ENCODE measurements at places on chromosomes 12 and 14.

GRCh38 chr12:82057770-82058169, 298.6 kb upstream of the PPFIA2 start:
- no peak for DNase-seq

GRCh38 chr14:101774006-101774795, 12.7 kb downstream of the PPP2R5C start:
- no peak for DNase-seq

DNA sequence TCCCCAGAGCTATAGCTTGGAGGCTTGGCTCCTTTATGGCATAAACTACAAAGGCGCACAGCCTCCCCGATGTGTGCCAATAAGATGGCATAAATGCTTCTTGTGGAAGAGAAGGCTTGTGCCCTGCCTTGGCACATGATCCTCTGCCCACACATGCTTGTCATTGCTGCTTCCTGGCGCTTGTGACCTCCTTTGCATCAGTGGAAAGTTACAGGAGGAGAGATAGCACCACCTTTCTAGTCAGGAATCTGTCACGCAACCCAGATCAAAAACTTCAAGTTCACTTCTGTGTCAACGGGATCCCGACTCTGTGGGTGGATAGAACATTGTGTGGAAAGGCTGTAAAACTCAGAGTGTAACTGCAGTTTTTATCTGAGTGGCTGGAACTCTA, 183.8 kb upstream of the HIF1A start:
- no peak for DNase-seq

DNA sequence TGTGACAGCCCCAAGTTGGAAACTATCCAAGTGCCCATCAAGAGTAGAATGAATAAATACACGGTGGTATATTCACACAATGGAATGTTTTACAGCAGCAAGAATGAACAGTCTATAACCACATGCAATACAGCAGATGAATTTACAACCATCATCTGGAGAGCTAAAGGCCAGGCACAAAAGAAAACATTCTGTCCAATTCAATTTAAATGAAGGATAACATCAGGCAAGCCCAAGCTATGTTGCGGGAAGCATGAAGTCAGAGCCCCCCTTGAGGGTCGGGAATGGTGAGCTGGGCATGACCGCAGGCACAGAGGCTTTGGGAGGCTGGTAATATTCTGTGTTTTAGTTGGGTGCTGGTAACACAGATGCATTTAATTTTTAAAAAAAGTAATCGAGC, 76.0 kb downstream of the SYNE3 start:
- no peak for DNase-seq

GRCh38 chr14:103544388-103545218, 15.6 kb downstream of the TRMT61A start:
- DNase-seq = no peak

DNA sequence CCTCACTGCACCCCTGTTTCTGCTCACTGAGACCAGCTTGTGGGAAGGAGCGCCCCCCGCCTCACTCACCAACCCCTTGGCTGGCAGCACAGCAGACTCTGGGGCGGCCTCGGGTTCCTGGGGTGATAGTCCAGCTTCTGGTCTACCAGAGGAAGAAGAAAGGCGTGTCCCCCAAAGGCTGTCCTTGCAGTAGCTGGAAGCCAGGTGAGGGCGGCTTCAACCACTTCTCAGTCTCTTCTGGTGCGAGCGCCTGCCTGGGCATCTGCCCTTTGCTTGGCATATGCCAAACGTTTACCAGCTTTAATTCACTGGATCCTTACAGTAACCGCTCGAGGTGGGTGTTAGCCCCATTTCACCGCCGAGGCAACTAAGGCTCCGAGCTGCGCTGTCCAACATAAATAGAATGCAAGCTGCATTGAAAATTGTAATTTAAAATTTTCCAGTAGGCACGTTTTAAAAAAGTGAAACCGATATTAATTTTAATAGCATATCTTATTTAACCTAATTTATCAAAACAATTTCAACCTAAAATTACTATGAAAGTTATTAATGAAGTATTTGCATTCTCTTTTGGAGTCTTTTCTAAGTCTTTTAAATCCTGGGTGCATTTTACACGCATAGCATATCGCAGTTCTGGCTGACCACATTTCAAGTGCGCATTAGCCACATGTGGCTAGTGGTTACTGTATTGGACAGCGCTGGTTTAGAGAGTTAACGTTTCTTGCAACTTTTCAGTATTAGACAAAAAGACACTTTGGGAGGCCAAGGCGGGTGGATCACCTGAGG, 872 bp downstream of the FAM177A1 start:
- no peak for DNase-seq

GRCh38 chr12:70252832-70253231, 9.6 kb downstream of the CNOT2 start:
- DNase-seq = no peak

DNA sequence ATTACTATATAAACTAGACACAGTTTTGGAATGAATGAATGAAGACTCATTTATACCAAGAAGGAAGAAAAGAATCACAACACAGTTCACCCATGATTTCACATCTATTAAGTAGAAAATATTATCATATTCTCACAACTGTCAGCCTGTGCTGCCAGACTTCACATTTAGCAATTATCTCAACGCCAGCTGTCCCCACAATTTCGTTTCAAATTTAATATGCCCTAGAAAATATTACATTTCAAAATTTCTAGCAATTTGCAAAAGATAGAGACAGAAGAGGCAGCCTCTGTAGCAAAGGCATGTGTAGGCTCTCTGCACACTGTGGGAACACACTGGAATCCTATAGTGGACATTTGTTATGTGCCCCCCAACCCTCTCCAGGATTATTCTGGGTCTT, 83.6 kb downstream of the ANKS1B start:
- DNase-seq = no peak

DNA sequence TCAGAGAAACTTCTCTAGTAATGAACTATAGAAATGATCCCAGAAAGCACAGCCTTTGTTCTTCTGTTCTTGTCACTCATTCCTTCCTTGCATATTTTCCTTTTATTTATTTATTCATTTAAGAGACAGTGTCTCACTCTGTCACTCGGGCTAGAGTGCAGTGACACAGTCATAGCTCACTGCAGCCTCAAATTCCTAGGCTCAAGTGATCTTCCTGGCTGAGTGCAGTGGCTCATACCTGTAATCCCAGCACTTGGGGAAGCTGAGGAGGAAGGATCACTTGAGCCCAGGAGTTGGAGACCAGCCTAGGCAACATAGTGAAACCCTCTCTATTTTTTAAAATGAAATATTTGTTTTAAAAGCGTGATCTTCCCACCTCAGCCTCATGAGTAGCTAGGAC, 11.5 kb downstream of the TECPR2 start:
- no peak for DNase-seq

- no peak for DNase-seq
Observed at GRCh38 chr12:93710574-93710926, 33.4 kb downstream of the CRADD start.

Data from NCI-H1930 (cell line).